Upper lobe of right lung (tissue), 1 donor: ENCODE measurements at places on chromosomes 3 and 15. TPM values are rescaled to one million over a fixed set of nuclear protein-coding genes. Genes with fewer than 3 reads are reported as not detected.

GRCh38 chr3:158918008-158918407 lies 116.2 kb downstream of the MFSD1 start:
- no peaks in the 10 kb centered on the region for H3K36me3 ChIP-seq
- no peaks in the 10 kb centered on the region for H3K4me1 ChIP-seq
- DNase-seq: no peak
- H3K27ac ChIP-seq: no peak overlapping the region

- no peak for DNase-seq
- no peak overlapping the region for H3K4me3 ChIP-seq
- H3K27ac ChIP-seq: no peak overlapping the region
- H3K4me1 ChIP-seq: peaks cover 8% of the 10 kb centered on the region
- H3K27me3 ChIP-seq: no peaks in the 10 kb centered on the region
Measured at GRCh38 chr15:56207092-56207491, 36.6 kb downstream of the RFX7 start.

- H3K36me3 ChIP-seq: no peaks in the 10 kb centered on the region
- no peaks in the 10 kb centered on the region for H3K27me3 ChIP-seq
- no peak for DNase-seq
- H3K4me3 ChIP-seq: no peak overlapping the region
- H3K27ac ChIP-seq: no peak overlapping the region
- no peaks in the 10 kb centered on the region for H3K4me1 ChIP-seq
Measured at GRCh38 chr3:104297617-104298016, 1069.1 kb upstream of the ALCAM start.

Gene MAP1A
- 2.3 TPM for total RNA-seq

Gene PTPRG
- 86.7 TPM for total RNA-seq

DNA sequence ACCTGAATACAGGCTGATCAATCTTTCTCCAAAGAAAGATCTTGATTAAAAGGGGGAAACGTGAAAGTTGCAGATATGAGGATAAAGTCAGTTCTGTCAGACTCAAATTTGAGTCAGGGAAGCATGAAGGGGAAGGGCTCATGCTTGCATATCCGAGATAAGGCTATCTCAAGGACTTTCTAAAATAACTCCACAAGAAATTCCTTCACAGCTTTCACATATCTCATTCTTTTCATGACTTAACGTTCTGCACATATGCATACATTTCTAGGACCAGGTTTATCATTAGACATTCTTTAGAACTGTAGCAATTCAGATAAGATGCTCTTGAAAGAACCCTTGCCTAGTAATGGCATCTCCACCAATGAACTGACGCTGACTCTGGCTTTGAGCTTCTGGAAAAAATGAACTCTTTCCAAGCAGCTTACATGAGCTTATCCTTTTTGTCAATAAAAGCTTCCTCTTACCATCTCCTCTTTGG lies 15.9 kb downstream of the SH3GL3 start:
- no peaks in the 10 kb centered on the region for H3K36me3 ChIP-seq
- DNase-seq: no peak
- H3K27ac ChIP-seq: no peak overlapping the region
- peaks cover 6% of the 10 kb centered on the region for H3K27me3 ChIP-seq

Gene MAN2A2
- 94.0 TPM for total RNA-seq

Gene PTH1R
- total RNA-seq: 14.9 TPM

Gene ADAMTS17
- 6.2 TPM for total RNA-seq

DNA sequence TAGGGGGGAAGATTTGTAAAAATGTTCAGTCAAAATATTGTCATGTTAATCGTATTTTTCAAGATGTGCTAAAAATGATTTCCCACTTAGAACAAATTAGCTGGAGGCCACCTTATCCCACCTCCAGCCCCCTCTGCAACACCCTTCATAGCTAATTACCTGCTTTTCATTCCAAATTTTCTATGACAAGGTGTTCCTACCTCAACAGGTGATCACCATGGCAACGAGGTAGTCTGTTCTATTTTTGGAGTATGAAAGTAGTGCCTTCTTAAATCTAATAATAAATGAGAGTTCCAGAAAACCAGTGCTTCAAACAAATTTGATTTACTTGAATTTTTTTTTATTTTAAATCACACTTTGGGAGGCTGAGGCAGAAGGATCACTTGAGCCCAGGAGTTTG lies 149.8 kb downstream of the FNDC3B start:
- H3K36me3 ChIP-seq: no peaks in the 10 kb centered on the region
- no peak for DNase-seq
- no peak overlapping the region for H3K4me3 ChIP-seq
- no peaks in the 10 kb centered on the region for H3K4me1 ChIP-seq
- H3K27me3 ChIP-seq: no peaks in the 10 kb centered on the region

- no peaks in the 10 kb centered on the region for H3K36me3 ChIP-seq
- H3K27ac ChIP-seq: no peak overlapping the region
- H3K27me3 ChIP-seq: no peaks in the 10 kb centered on the region
- no peaks in the 10 kb centered on the region for H3K4me1 ChIP-seq
- DNase-seq: no peak
- no peak overlapping the region for H3K4me3 ChIP-seq
Measured at GRCh38 chr15:80523746-80524145, 119.6 kb downstream of the ARNT2 start.
